ENCODE measurements at places on chromosomes 7 and 10.

GRCh38 chr10:108817135-108817534 is 1106.2 kb downstream of the XPNPEP1 start:
- DNase-seq, result no peak

DNA sequence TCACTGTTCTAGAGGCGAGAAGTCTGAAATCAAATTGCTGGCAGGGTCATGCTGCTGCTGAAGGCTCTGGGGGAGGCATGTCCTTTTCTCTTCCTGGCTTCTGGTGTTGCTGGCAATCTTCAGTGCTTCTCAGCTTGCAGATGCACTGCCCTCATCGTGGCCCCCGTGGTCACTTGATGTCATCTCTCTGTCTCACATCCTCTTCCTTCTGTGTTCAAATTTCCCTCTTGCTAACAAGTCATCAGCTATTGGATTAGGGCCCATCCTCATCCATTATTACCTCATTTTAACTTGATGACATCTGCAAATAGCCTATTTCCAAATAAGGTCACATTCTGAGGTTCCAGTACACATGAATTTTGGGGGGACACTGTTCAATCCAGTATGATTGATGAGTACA is 36.6 kb upstream of the SRGN start:
- no peak for DNase-seq

- DNase-seq, result no peak
These were observed 72.4 kb upstream of the PDE1C start for GRCh38 chr7:32142649-32143048.

DNA sequence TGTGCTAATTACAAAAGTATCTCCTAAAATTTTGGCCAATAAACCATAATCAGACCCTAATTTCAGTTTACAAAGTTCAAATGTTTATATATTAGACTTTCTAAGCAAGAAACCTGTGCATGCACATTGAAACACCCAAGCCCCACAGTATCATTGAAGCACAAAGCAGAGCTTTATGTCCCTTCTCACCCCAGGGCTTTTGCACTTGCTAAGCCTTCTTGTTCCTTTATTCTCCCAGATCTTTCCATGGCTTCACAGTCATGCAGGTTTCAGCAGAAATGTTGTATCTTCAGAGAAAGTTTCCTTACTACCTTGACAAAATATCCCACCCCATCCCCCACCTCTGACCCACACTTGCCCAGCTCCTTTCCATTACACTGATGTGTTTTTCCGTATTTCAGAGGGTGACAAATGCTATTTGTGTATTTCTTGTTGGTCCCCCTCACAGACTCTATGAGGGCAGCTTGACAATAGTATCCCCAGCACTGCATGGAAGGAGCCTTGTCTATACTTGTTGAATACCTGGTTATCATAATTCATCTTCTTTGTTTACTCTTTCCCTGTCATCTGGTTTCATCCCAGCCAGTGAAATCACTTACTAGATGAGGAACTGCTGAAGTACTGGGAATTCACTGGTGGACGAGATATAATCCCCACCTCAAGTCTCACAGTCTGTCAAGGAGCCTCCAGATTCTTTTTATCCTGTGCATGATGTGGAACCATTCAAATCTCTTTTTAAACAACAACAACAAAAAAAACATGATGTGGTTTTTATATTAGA is 24.0 kb upstream of the PCGF5 start:
- DNase-seq, result no peak

GRCh38 chr10:125375210-125375609 is 214.8 kb upstream of the CTBP2 start:
- DNase-seq, result no peak

- DNase-seq, result no peak
These were observed 50.7 kb upstream of the RPA3 start for GRCh38 chr7:7768977-7769709.

DNA sequence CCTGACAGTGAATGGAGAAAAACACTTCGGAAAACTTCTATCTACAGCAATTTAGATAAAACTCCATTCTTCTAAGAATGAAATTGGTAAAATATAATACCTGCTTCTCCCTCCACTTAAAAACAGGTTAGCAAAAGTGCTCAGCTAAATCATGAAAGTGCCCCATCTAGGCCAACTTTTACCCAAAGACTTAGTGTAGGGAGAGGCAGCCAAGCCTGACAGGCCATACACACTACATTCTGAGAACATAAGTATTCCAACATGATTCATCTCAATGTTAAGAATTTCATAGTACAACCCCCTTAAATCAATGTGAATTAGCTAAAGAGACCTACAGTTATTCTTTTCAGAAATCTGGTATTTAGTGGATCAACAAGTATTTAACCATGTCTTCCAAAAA is 7.2 kb downstream of the FAM3C start:
- DNase-seq, result no peak

DNA sequence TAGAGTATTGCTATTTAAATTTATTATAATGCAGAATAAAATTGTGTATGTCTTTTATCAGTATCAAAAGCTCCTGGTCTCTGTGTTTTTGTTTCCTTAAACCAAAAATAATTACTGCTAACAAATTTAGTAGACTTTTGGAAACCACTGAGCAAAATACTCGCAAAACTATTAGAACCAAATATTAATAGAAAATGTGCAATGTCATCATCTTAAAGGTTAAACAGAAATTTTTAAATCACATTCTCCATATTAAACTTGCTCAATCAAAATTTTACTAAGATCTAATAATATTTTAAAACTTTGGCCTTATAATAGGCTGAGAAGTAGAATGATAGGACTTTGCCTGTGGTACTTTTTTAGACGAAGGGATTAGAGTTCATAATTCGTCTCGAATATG is 48.4 kb downstream of the AASS start:
- DNase-seq, result no peak

DNA sequence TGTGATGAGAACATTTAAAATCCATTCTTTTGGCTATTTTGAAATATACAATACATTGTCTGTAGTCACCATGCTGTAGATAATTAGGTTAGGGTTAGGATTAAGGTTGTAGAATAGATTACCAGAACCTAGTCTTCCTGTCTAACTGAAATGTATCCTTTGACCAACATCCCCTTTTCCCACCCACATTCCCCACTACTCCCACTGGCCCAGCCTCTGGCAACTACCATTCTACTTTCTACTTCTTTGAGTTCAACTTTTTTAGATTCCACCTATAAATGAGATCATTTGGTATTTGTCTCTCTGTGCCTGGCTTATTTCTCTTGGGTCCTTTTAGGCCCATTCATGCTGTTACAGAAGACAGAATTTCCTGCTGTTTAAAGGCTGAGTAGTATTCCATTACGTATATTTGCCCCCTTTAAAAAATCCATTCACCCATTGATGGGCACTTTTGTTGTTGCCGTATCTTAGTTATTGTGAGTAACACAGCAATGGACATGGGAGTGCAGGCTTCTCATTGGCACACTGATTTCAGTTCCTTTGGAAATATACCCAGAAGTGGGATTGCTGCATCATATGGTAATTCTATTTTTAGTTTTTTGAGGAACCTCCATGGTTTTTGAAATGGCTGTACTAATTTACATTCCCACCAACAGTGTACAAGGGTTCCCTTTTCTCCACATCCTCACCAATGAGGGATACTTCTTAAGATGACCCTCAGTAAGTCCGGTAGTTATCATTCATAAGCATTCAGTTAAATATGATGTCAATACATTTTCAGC is 104.0 kb downstream of the RALA start:
- DNase-seq, result no peak

DNA sequence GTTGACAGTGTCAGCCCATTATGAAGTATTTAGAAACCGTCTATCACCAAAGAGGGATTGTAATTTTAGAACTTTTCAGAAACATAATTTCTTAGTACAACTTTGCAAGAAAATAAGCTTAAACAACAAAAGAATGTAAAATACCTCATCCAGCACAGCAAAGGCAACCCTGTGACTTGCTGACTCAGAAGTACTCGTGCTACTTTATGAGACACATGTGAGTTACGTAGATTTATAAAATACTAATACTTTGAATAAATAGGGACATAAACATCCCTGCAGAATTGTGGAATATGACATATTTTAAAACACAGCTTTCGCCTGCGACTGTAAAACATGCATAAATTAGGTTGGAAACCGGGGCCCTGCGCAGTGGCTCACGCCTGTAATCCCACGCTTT is 739.7 kb upstream of the ANKRD30A start:
- DNase-seq, result no peak

DNA sequence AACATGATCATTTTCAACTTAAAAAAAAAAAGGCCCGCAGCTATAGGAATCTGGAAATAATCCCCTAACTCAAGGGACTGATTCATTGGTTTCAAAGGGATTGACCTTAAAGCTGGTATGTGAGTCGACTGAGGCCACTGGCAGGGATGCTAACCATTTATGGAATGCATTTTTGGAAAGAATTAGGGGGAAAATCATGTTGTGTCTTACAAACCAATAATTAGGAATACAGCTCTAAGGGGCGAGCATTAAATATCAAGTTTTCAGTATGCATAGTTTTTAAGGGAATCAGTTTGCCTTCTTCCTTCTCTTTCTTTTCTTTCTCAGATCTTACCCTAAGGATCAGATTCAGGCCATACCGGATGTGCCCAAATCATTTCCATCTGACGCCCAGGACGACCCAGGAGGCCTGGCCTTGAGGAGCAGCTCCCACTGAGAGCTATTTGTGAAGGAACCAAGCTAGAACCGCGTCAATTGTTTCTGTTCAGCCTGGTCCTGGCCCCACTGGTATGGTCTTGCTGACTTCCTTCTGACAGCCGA is 48.7 kb downstream of the BPGM start:
- no peak for DNase-seq

- no peak for DNase-seq
These were observed 592.9 kb downstream of the CNTNAP2 start for GRCh38 chr7:146709451-146710027.

DNA sequence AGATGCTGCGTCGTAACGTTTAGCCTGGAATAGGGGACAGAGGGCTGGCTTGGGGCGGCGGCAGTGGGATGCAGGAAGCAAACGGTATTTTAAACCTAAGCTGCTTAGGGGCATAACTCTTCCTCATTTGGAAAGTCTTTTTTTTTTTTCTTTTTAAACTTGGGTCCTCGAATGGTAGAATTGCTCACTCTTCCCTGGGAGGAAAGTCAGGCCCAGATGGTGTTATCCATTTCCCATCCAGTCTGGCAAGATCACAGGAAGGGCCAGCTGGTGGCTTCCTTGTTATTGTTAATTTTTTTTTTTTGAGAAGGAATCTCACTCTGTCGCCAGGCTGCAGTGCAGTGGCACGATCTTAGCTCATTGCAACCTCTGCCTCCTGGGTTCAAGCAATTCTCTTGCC is 56.6 kb downstream of the TMEM209 start:
- no peak for DNase-seq

DNA sequence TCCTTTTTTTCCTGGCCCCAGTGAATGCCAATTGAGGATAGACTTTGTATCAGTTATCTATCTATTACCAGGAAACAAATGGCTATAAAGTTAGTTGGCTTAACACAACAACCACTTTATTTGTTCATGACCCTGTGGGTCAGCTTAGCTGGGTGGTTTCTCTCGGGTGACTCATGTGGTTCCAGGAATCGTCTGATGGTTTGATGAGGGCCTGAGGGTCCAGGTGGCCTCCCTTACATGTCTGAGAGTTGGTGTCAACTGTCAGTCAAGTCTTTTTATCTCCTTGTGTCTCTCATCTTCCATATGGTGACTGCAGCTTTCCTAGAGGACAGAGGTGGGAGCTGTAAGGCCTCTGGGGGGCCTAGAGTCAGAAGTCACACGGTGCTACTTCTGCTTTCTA is 15.3 kb upstream of the MAPK8 start:
- no peak for DNase-seq

- no peak for DNase-seq
These were observed 442.1 kb upstream of the FOXK1 start for GRCh38 chr7:4240042-4240441.

GRCh38 chr7:1966631-1967200 is 266.0 kb downstream of the MAD1L1 start:
- no peak for DNase-seq

DNA sequence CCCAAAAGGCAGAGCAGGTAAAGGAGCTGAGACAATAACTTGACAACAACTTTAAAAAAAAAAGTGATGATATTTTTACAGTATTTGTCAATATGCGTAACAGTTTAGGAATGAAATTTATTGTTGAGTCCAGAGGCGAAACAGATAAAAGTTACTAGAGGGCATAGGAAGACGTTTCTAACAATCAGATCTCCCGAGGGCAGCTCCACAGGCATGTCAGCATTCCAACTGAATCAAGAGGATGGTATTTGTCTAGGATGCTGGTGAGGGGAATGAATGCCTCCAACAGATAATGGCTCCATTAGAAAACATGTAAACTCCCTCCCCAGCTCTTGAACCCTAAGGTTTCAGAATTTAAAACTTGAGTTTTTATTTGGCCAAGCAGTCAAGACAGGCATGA is 733.9 kb upstream of the SORCS1 start:
- DNase-seq, result no peak

DNA sequence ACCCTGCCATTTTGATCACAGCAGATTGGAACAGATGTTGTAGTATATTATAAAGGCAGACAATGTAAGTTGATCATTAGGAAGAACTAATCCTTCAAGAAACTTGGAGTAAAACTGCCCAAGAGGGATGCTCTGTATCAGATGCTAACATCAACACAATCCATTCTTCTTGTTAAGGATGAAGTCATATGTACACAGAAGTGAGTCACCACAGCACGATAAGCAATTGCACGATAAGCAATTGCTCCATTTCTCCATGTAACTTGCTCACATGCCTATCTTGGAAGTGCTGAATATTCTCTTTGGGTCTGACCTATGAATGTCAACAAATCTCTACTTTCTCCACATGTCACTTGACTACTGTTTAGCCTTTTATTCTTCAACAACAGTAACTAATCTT is 41.5 kb upstream of the DMTF1 start:
- no peak for DNase-seq

DNA sequence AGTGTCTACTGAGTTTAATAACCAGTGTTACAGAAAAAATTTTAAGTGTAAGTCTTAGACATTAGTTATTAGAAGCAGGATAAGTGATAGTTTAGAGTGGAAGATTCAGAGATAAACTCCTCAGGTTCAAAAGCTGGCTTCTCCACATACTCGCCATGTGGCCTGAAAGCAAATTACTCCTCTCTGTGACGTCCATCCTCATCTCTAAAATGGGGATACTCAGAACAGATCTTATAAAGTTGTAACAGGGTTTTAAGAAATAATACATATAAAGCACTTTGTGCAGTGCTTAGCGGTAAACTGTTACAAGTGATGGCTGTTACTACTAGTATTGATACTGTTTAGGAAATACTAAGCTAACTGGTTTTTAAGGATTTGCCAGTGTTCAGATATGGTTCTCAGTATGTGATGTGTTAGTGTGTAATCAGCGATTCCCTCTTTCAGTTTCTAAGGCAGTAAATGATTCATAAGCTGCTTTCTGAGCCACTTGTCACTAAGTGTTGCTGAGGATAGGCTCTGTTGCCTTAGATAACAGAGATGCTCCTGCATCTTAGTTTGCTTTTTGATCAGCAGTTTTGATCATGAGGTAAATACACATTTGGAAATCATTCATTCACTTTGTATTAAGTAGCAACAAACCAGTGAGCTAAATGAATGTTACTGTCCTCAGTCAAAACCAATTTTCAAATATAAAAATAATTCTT is 58.7 kb downstream of the CYP51A1 start:
- DNase-seq, result no peak

GRCh38 chr10:94094540-94094939 is 100.8 kb downstream of the PLCE1 start:
- no peak for DNase-seq
